Activated CD8-positive, alpha-beta memory T cell treated with anti-CD3 and anti-CD28 coated beads, Interleukin-2, amount 50 U/mL, for 48 hours (primary cell): ENCODE measurements at places on chromosomes 12 and 14.

DNA sequence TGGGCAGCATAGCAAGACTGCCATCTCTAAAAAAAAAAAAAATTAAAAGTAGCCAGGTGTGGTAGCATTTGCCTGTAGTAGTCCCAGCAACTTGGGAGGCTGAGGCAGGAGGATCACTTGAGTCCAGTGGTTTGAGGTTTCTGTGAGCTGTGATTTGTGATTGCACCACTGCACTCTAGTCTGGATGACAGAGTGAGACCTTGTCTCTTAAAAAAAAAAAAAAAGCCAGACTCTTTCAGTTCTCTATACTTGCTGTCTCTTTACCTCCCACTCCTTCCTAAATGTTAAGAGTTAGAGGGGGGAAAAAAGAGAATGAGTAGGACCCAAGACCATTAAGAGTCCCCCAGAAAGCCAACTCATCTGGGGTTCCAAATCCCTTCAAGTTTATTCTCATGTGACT lies 17.8 kb downstream of the EIF2S1 start:
- no peak for DNase-seq

DNA sequence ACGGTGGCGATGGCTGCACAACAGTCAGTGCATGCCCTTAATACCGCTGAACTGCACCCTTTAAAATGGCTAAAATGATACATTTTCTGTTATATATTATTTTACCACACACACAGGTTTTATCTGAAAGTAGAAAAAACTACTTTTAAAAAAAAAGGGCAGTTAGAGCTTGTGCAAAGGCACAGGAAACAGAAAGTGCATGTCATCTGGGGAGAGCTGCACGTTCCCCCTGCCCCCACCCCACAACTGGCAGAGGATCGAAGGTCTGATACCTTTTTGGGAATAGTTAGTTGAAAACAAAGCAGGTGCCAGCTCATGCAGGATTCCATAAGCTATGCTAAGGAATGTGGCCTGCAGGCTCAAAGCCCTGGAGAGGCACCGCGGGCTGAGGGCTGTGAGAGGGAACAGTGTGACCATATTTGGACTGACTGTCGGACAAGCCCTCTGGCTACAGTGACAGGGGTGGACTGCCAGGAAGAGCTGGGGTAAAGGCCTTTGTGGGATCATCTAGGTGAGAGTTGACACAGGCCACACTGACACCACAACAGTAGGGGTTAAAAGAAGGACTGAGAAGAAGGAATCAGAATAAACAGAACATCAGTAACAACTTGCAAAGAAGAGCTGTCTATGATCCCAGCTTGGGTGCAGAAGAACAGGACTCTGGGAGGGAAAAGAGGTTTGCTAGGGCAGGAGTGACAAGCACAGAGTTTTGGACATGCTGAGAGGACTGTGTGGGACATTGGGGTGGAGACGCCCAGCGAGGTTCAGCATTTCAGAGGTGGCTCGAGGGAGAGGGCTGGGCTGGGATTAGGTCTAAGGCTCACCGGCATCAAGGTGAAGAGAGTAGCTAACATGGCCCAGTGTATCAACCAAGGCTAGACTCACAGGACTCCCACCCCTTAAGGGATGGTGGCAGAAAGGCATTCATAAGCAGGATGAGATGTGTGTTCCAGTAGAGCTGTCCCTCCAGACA lies 54.6 kb downstream of the ACTN1 start:
- no peak for DNase-seq

- no peak for DNase-seq
Measured at GRCh38 chr12:113418213-113418879, 3.8 kb upstream of the SDSL start.

- DNase-seq, result no peak
Measured at GRCh38 chr14:101464984-101465794, 96.1 kb upstream of the DIO3 start.

DNA sequence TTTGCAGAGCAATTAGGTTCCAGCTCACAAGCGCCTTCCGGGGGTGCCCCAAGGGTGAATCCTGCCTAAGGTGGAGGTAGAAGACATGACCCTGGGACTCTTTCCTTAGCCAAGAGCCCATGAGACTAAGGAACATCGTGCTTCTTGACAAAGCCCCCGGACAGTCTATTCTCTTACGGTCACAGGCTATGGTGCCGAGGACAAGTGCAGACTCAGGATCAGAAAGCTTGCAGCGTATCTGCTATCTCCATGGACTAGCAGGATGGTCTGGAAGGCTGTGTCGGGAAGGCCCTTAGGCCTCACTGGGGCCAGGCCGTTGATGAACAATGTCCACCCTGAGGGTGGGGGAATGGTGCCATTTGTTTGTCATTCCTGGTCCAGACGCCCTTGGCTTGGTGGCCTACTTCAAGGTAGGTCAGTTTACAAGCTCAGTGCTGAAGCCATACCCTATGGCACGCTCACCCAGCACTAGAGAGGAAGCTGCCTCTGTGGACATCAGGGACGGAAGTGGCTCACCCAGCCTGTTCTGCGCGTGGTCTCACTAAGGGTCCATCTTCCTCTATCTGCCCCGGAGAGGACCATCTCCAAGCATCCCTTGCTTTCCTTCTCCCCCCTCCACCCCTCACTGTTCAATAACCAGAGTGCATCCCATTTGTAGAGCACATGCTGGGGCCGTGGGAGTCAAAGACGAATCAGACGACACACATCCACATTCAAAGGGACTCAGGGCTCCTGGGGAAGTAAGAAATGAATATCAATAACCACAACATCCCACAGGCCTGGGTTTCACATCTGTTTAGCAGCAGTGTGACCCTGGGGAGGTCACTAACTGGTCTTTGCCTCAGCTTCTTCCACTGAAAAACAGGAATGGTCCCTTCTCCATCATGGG lies 45.0 kb upstream of the IQSEC3 start:
- no peak for DNase-seq

GRCh38 chr14:39015964-39016577 lies 87.0 kb downstream of the SEC23A start:
- DNase-seq, result no peak

GRCh38 chr12:26295001-26295400 lies 99.6 kb downstream of the SSPN start:
- DNase-seq, result no peak

- DNase-seq, result no peak
Measured at GRCh38 chr14:50360851-50361250, 35.8 kb downstream of the CDKL1 start.

GRCh38 chr14:102654298-102654697 lies 61.8 kb downstream of the RCOR1 start:
- no peak for DNase-seq

DNA sequence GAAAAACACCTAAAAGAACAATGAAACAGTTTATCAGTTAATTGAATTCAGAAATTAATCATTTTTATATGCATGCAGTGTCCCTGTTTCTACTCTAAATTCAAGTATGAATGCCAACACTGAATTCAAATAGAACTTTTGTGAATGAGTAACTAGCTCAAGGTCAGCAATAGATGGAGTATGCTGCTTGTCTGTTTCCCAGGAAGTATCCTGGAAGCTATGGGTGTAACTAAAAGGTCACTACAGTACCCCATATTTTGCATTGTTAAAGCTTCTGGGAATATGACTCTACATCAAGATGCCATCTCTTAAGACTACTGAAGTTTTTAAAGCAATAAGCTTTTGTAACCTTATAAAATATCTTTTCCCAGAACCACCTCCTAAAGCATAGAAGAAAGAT lies 681.4 kb upstream of the FBXO33 start:
- DNase-seq, result no peak

DNA sequence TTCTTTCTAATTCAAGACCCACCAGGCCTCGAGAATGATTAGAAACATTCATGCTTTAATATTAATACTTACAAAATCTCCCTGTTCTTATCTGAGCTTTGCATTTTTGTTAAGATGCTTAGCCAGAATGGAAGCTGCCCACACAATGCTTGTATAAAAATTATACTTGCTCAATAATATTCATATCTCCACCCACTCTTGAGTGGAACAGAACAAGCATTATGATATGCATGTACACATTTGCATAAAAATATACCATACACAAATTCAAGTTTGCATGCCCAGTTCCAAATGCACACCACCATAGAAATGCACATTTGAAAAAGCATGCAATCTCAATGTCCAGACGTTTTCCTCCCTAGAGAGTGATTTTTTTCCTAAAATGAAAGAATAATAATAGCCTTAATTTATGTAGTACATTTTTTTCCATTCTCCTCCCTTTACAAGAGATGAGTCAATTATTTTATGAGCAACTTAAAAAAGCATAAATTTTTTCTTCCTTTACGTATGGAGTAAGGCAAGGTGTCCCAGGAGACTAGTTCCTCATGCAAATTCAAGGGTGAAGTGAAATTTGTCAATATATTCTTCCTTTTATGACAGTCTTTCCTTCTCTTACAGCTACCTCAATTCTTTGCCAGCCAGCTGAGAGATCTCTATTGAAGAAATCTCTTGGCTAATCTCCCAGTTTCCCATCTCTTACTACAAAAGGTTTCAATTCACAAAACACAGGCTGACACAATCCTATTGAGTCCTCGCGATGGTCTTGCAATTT lies 313.1 kb upstream of the GARIN6 start:
- DNase-seq, result no peak

- DNase-seq, result no peak
Measured at GRCh38 chr14:65131301-65131701, 29.0 kb upstream of the MAX start.

GRCh38 chr14:20219033-20219432 lies 4.5 kb upstream of the OR11H6 start:
- DNase-seq, result no peak

DNA sequence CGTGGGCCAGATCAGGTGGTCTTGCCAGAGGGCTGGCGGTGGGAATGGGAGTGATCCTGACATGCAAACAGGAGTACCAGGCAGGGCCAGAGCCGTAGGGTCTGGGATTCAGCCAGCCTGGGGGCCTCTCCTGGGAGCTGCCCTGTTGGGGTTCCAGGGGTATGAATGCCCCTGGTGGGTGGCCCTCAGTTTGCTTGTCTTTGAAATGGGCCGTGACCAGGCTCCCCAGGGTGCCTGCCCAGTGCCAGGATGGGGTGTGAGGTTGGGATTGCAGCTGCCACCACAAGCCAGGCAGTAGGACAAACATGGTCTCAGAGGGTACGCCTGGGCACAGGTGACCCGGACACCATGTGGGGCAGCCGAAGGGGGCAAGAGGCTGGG lies 168.8 kb downstream of the KIF26A start:
- DNase-seq, result no peak

DNA sequence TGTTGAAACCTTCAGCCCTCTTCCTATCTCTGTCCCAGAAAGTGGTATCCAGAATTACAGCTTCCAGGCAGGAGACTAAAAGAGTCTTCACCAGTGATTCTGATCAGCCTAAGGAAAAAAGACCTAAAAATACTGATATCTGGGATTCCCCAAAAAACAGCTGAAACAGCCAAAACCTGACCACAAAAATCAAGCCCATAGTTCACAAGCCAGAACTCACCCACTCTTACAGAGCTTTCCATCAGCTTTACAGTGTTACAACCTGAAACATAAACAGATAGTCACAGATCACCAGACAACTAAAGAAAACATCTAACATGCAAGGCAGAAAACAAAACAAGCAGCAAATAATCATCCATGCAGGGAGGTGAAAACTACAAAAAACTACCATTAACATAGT lies 26.0 kb upstream of the TSPAN8 start:
- no peak for DNase-seq
